ENCODE measurements at places on chromosomes 2 and 18.

- H3K27me3 ChIP-seq: no peaks in the 10 kb centered on the region
- H3K4me1 ChIP-seq: no peaks in the 10 kb centered on the region
- no peak overlapping the region for H3K4me3 ChIP-seq
Measured at GRCh38 chr2:84243788-84244733, 215.0 kb downstream of the SUCLG1 start.

- H3K4me1 ChIP-seq: peaks cover 5% of the 10 kb centered on the region
- H3K36me3 ChIP-seq: no peaks in the 10 kb centered on the region
- DNase-seq: no peak
Measured at GRCh38 chr2:105576050-105576439, 168.7 kb upstream of the NCK2 start.

DNA sequence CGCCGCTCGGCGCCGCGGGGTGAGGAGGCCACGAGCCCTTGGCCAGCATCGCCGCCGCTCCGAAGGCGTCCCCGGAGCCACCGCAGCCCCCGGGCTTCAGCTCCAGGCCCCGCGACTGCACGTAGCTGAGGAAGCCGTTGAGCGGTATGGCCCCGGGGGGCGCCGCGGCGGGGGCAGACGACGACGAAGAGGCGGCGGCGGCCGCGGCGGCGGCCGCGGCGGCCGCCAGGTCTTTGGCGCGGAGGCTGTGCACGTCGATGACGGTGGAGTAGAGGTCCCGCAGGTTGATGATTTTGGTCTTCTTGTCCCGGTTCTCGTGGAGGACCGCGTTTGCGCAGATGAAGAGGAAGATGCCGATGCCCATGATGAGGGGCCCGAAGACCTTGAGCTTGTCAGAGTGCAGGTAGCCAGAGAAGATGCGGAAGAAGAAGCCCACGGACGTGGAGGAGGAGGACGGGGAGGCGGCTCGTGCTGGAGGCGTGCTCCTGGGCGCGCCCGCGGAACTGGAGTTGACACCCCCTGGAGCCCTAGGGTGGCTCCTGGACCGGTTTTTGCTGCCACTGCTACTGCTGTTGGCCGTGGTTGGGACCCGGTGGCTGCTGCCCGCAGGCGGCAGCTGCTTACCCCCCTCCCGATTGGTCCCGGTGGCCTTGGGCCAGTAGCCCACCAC is 4.0 kb downstream of the TMEM200C start:
- peaks cover 6% of the 10 kb centered on the region for H3K4me1 ChIP-seq
- no peaks in the 10 kb centered on the region for H3K36me3 ChIP-seq
- H3K27me3 ChIP-seq: peaks cover 2% of the 10 kb centered on the region
- no peak for DNase-seq
- peak overlapping the region; percentile 55 for H3K4me3 ChIP-seq

- H3K36me3 ChIP-seq: no peaks in the 10 kb centered on the region
- H3K4me3 ChIP-seq: no peak overlapping the region
- H3K27me3 ChIP-seq: no peaks in the 10 kb centered on the region
- no peaks in the 10 kb centered on the region for H3K4me1 ChIP-seq
Measured at GRCh38 chr2:225064362-225064761, 22.1 kb upstream of the DOCK10 start.

DNA sequence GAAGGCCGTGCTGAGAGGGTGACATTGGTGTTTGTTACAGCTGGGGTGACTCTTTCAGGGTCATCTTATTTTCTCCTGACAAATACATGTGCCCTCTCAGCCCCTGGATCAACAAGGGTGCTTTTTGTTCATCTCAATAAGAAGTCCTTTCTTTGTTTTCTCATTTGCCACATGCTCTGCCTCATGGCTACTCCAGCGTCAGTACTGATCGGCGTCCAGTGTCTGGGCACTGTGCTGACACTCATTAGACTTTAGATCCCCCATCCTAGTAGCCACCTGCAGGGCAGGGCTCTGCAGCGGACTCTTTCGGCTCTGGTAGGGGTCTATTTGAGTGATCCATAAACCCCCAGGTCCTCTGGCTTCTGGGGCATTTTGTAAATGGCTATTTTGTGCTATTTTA is 38.4 kb downstream of the NPPC start:
- no peak overlapping the region for H3K27ac ChIP-seq
- no peaks in the 10 kb centered on the region for H3K27me3 ChIP-seq
- no peaks in the 10 kb centered on the region for H3K36me3 ChIP-seq
- no peak overlapping the region for H3K4me3 ChIP-seq

DNA sequence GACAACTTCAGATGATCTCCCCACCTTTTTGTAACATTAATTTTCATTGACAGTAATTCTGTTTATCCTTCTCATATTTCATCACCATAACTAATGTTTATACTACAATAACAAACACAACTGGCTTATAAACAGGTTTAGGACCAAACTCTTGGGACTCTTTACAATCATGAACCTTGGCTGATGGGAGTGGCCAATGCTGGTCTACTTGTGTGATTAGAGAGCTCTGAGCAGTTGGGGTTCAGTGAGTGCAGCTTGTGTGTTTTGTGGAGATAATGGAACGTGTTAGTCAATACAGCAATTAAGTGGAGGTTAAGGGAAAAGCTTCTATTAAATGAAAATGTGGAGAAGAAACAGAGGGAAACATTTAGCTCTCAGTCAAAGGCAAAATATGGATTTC is 207.1 kb downstream of the SPAG16 start:
- H3K36me3 ChIP-seq: no peaks in the 10 kb centered on the region
- H3K4me1 ChIP-seq: no peaks in the 10 kb centered on the region
- H3K27me3 ChIP-seq: no peaks in the 10 kb centered on the region
- no peak for DNase-seq
- H3K4me3 ChIP-seq: no peak overlapping the region
- no peak overlapping the region for H3K27ac ChIP-seq

DNA sequence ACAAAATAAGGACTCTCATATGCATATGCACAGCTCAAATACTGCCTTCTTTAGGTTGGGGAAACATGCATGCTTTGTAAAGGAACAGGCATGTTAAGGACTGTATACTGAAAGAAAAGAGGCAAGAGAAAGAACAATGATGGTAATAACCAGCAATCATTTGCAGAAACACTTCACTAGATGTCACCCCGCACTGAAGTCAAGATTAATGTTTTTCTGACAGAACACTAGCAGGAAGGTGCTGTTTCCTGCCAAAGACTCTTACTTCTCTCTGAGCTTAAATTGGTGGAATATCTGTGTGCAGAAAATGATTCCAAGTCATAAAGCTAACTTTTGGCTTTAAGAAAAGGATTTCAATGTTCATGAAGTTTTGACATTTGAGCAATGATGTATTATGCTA is 19.3 kb upstream of the CSRNP3 start:
- DNase-seq: no peak
- H3K27me3 ChIP-seq: no peaks in the 10 kb centered on the region
- no peak overlapping the region for H3K27ac ChIP-seq
- H3K36me3 ChIP-seq: no peaks in the 10 kb centered on the region

- H3K27ac ChIP-seq: no peak overlapping the region
- H3K27me3 ChIP-seq: no peaks in the 10 kb centered on the region
- DNase-seq: no peak
- no peak overlapping the region for H3K4me3 ChIP-seq
Measured at GRCh38 chr2:17272170-17272569, 246.1 kb downstream of the RAD51AP2 start.

DNA sequence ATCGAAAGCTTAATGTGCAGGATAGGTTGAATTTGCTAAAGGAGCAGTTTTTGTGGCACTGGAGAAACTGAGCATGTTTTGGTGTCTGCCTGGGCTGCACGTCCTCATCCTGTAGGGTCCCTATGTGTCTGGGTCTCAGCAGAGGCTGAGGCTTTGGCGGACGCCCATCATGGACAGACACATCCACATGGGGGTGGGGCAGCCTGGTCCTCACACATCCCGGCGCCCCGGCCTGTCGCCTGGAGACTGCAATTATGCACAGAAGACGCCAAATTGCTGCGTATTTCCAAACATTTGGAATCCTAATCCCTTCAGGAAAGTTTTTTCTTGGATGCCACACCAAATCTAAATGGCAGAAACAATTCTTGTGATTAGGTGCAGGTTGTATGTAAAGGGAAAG is 128.2 kb upstream of the TWIST2 start:
- H3K4me1 ChIP-seq: 0 out of 2 replicates have a peak, but pooled peaks cover 2% of the 10 kb centered on the region
- no peaks in the 10 kb centered on the region for H3K36me3 ChIP-seq
- no peak overlapping the region for H3K4me3 ChIP-seq
- no peaks in the 10 kb centered on the region for H3K27me3 ChIP-seq
- H3K27ac ChIP-seq: no peak overlapping the region

- H3K36me3 ChIP-seq: no peaks in the 10 kb centered on the region
- H3K4me1 ChIP-seq: no peaks in the 10 kb centered on the region
- no peak for DNase-seq
- no peaks in the 10 kb centered on the region for H3K27me3 ChIP-seq
Measured at GRCh38 chr18:4549164-4549872, 94.2 kb upstream of the DLGAP1 start.

- H3K36me3 ChIP-seq: no peaks in the 10 kb centered on the region
- no peak for DNase-seq
- no peak overlapping the region for H3K4me3 ChIP-seq
- no peaks in the 10 kb centered on the region for H3K27me3 ChIP-seq
- no peak overlapping the region for H3K27ac ChIP-seq
Measured at GRCh38 chr18:14908541-14908940, 160.6 kb downstream of the ANKRD30B start.

DNA sequence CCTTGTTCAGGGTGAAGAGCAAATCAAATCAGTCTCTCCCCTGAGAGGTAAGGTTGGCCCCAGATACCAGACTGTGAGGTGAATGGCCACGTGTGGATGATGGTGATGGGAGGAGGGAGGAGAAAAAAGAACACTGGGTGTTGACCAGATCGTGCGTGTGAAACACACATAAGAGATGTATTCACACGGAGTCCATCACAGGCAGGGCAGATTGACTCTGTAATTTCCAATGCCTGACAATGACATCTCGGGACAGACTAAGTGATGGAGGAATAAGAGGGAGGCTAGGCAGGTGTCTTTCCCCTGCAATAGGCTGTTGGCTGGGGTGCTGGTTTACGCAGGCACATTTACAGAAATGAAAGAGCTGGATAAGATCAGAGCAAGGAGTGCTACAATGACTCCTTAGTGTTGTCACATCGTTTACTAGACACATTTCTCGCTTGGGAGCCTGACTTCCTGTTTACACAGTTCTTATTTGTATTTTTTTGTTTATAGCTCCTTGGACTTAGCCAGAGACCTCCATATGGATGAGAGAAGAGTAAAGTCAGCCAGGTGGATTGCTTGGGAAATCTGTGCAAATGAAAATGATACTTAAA is 43.1 kb downstream of the CPO start:
- no peak overlapping the region for H3K27ac ChIP-seq
- no peak for DNase-seq
- no peaks in the 10 kb centered on the region for H3K27me3 ChIP-seq

DNA sequence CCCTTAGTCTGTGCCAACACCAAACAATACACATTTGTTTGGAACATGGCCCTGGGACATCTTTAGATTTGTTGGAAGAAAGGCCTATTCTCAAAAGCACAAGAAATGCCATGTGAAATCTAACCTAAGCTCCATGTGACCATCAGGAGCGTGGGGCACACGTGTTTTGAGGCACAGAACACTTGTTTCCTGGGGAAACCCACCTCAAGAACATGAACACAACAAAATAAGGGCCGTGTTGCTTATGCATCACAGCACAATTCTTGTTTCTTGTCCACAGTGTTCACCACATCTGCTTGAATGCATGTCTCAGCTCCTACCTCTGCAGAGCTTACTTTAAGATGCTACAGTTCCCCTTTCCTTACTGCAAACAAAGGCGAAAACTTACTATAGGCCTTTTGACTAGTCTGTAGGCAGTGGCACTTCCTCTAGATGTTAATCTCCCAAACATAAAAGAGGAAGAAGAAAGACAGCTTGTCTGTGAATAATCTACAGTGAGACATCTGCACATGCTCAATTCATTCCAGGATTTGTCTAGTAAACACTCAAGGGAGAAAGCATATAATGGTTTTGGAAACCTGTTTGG is 165.0 kb downstream of the ANKRD44 start:
- H3K27me3 ChIP-seq: peaks cover 2% of the 10 kb centered on the region
- no peaks in the 10 kb centered on the region for H3K36me3 ChIP-seq
- no peaks in the 10 kb centered on the region for H3K4me1 ChIP-seq
- no peak overlapping the region for H3K4me3 ChIP-seq
- DNase-seq: no peak

DNA sequence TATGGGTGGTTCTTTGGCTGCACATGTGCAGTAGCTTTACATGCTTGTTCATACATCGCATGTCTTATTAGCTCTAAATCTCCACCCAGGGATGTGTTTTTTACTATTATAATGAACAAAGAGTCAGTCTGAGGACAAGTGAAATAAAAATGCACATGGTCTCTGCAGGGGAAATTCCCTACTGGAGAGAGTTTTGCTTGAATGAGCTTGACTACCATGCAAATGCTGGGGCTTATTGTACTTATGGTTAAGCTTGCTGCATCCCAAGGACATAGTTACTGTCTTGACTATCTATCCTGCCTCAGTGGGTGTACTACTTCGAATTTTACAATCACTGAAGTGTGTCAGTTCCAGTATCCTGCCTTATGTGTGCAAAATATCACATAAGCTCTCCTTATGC is 362.7 kb downstream of the TDRD15 start:
- DNase-seq: no peak
- no peaks in the 10 kb centered on the region for H3K4me1 ChIP-seq
- no peaks in the 10 kb centered on the region for H3K27me3 ChIP-seq
- no peak overlapping the region for H3K27ac ChIP-seq

GRCh38 chr2:96202152-96202854 is 6.3 kb downstream of the STARD7 start:
- no peaks in the 10 kb centered on the region for H3K27me3 ChIP-seq
- no peak overlapping the region for H3K27ac ChIP-seq
- DNase-seq: no peak
- peaks cover 6% of the 10 kb centered on the region for H3K4me1 ChIP-seq
- H3K36me3 ChIP-seq: no peaks in the 10 kb centered on the region
- no peak overlapping the region for H3K4me3 ChIP-seq

GRCh38 chr2:69250981-69251380 is 136.0 kb downstream of the GFPT1 start:
- DNase-seq: no peak
- no peak overlapping the region for H3K27ac ChIP-seq
- no peak overlapping the region for H3K4me3 ChIP-seq

- H3K4me1 ChIP-seq: no peaks in the 10 kb centered on the region
- H3K27ac ChIP-seq: no peak overlapping the region
- no peak overlapping the region for H3K4me3 ChIP-seq
- no peaks in the 10 kb centered on the region for H3K27me3 ChIP-seq
- no peaks in the 10 kb centered on the region for H3K36me3 ChIP-seq
Measured at GRCh38 chr18:5651736-5652135, 107.9 kb upstream of the EPB41L3 start.

GRCh38 chr2:80040226-80040625 is 264.3 kb downstream of the LRRTM1 start:
- H3K4me1 ChIP-seq: no peaks in the 10 kb centered on the region
- no peak overlapping the region for H3K4me3 ChIP-seq
- H3K27ac ChIP-seq: no peak overlapping the region
- H3K27me3 ChIP-seq: no peaks in the 10 kb centered on the region
- DNase-seq: no peak

DNA sequence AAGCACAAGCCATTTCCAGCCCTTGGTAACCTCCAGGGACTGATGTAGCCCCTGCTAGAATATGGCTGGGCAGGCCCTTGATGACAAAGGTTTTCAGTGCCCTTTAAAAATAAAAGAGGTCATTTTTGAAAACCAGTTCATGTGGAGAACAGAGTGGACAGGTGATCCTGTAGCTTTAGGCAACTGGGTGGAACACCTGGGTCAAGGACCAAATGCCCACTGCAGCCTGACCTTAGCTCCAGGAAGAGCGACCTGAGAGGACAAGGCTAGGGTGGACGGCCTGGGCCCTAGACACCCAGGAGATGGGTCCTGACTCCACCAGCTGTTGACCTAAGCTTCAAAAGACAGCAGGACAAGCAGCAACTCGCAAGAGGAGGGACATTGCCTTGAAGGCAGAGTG is 116.6 kb downstream of the LIPG start:
- no peaks in the 10 kb centered on the region for H3K4me1 ChIP-seq
- no peak for DNase-seq
- no peak overlapping the region for H3K4me3 ChIP-seq
- no peaks in the 10 kb centered on the region for H3K36me3 ChIP-seq
- no peaks in the 10 kb centered on the region for H3K27me3 ChIP-seq
- no peak overlapping the region for H3K27ac ChIP-seq

All from H1 (cell line).